ENCODE measurements at places on chromosomes 2 and 18.

DNA sequence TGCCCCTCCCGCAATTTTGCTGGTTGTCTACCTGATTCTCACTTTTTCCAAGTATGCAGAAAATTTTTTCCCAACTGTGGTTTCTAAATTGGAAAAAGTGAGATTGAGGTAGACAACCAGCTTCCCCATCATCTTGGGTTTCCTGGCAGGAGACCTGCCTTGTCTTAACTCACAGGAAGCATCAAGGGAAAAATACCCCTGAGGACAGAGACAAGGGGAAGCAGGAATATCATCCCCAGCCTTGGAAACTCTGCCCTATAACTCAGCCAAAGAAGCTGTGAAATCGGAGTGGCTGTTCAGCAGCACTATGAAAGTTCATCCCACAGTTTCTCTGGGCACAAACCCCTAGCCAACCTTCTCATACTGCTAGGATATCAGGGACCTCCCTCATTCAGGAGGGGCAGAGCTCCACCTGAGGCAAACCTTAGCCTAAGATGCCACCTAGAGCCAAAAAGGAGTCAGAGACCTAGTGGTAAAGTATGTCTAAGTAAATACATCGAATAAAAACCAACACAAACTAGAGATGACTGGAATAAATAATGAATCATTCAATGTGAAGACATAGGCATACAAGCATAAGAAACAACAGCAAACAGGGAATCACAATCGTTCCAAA, 68.2 kb downstream of the ZSWIM2 start:
- no peak for DNase-seq

- peak; percentile 50 for DNase-seq
These were observed 47.0 kb upstream of the TTC39C start for GRCh38 chr18:23967321-23968089.

DNA sequence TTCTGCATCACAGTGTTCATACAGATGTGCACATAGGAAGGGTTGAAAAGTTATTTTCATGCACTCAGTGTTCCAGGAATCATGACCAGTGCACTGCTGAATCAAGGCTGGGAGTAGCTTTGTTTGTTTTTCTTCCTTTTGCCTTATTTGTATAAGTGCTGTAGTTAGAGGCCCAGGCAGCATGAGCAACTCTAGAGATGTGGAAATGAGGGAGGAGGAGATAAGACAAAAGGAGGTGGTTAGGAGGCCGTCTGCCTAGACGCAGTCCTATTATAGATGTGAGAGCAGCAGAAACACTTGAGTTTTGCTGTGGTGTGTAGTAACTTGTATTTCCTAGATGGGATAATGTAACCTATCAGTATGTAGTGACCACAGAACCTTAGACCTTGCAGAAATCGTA, 264.3 kb upstream of the RASGRP3 start:
- DNase-seq: no peak

GRCh38 chr2:3857576-3857975, 154.2 kb downstream of the DCDC2C start:
- DNase-seq: no peak

- DNase-seq: no peak
These were observed 34.3 kb downstream of the FANCL start for GRCh38 chr2:58206785-58207184.

DNA sequence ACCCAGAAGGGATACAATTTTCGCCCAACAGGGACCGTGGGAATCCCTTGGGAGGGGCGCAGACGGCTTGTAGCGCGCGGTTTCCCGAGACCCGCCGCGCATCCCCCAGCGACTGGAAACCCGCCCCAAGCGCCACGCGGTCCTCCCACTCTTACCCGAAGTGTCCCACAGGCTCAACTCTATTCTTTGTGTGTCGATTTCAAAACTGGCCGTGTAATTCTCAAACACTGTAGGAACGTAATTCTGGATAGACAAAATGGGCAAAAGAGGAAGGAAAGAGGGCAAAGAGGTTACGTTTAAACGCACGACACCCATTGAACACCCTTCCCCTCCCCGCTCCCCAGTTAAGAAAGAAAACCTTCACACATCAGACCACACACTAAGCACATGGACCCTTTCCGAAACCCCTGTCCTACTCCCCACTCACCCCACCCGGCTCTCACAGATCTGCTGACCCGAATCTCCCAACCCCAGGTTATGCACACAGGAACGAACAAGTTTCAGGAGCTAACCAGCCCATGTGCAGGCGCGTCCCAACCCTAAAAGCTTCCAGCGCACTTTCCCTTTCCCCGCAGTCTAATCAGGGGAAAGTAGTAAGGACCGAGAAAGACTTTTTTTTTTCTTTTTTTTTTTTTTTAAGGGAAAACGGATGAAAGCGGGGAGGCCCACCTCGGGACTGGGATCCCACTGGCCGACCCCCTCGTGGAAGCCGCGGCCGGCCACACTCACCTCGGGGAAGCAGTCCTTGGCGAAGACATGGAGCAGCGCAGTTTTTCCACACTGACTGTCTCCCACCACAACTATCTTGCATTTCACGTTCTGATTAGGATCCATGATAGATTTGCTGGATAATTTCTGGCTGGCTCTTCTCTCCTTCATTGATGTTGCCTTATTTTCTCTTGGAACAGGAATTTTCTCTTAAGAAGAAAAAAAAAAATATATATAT, 655 bp downstream of the RND3 start:
- DNase-seq: no peak

DNA sequence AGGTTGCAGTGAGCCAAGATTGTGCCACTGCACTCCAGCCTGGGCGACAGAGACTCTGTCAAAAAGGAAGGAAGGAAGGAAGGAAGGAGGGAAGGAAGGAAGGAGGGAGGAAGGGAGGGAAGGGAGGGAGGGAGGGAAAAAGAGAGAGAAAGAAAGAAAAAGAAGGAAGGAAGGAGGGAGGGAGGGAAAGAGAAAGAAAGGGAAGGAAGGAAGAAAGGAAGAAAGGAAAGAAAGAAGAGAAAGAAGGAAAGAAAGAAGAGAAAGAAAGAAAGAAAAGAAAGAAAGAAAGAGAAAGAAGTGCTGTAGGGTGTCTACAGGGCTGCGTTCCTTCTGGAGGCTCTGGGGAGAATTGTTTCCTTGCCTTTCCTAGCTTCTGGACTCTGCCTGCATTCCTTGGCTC, 22.5 kb upstream of the RAB11FIP5 start:
- DNase-seq: no peak

DNA sequence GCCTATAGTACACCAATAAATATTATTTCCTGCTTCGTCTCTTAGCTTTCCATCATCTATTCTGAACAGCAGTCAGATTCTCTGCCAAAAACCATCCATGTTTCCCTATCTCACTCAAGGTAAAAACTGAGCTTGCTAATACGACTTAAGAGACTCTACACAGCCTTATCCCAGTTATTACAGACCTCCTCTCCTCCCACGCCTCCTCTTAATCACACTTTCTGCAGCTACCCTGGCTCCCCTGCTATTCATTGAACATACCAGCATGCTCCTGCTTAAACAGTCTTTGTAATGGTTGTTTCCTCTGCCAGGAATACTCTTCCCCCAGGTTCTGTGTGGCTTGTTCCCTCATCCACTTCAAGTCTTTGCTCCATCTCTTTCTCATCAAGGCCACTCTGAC, 81.5 kb downstream of the PDE1A start:
- no peak for DNase-seq

DNA sequence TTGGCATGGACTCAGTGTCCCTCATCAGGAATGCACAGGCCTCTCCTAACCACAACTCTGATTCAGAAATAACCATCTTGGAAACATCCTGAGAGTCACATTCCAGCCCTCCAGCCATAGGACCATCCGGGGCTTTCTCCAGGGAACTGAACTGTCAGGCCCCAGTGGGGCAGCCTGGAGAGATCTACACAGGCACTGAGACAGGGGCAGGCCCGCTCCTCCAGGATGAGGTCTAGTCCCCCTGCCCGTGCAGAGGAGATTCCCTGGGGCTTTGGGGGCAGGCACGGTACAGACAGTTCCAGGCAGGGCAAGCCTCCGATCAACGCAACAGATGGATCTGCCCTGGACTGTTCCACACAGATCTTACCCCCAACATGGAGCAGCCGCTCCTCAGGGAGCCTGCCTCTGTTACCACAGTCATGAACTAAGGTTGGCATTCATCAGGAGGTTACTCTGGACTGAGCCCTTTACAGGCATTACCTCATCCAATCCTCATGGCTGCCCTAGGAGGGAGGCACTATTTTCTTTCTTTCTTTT, 12.0 kb downstream of the KCNK3 start:
- DNase-seq: no peak

DNA sequence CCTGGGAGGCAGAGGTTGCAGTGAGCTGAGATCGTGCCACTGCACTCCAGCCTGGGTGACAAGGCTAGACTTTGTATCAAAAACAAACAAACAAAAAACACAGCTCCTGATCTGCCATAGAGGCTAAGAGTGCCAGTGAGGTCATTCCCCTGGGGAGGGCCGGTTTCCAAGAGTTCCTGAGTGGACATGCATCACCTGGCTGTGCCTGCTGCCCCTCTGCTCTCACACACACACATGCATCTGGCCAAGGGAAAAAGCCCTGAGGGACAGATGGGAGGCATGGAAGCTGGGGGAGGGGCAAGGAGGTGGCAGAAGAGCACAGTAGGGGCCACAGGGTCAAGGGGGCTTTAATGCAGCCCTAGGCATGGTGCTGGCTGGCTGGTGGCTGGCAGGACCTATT, 60.4 kb downstream of the ZBTB7C start:
- no peak for DNase-seq

- DNase-seq: no peak
These were observed 36.1 kb upstream of the ANKRD62 start for GRCh38 chr18:12057419-12058039.

- DNase-seq: no peak
These were observed at the start of gene COL6A3 for GRCh38 chr2:237413777-237414661. COL6A3 (minus strand) TSS chr2:237414164; CDS start chr2:237396817, 17,347 bp downstream.

- DNase-seq: no peak
These were observed 167.1 kb downstream of the ESCO1 start for GRCh38 chr18:21433436-21433835.

- DNase-seq: peak; percentile 13
These were observed 31.4 kb upstream of the CHN1 start for GRCh38 chr2:175036582-175037018.

- no peak for DNase-seq
These were observed 1.8 kb upstream of the LYPD6B start for GRCh38 chr2:149036507-149037293.

- peak; percentile 18 for DNase-seq
These were observed 8.6 kb upstream of the ABCB11 start for GRCh38 chr2:169039702-169040101.

GRCh38 chr18:50162486-50163304, 32.3 kb downstream of the MYO5B start:
- DNase-seq: no peak

- no peak for DNase-seq
These were observed 292.6 kb downstream of the TGIF1 start for GRCh38 chr18:3742541-3742940.

DNA sequence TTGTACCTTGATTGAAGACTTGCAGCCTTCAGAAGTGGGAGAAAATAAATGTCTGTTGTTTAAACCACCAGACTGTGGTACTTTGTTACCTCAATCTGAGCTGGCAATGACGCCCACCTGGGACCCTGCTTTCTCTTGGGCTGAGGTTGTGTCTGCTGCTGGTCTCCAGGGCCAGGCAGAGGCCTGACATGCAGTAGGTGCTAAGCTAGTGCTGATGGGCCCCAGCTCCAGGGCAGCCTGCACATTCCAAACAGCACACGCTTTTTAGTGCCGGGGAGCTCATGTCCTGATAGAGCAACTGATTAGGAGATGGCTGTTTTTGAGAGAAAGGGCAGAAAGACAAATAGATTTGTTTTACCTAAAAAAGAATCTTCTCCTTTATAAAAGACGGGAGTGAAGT, 664.0 kb upstream of the HS6ST1 start:
- no peak for DNase-seq

DNA sequence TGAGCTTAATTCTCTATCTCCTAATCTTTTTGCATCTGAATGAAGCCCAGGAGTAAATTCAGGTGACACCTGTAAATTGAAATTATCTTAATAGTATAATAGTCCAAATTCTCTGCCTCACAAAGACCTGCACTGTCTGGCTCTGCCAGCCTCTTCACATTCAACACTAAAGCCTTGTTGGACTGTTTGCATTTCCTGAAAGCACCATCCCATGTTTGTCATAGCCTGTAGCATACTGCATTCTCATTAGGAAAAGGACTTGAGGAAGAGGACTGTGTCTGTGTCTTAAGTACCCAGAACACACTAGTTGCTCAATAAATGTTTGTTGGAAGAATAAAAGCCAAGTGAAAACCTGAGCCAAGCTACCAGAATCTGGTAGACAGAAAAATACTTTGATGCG, 42.9 kb upstream of the GRHL1 start:
- no peak for DNase-seq

GRCh38 chr2:71471276-71471675, 17.9 kb downstream of the DYSF start:
- no peak for DNase-seq

- DNase-seq: no peak
These were observed 226.0 kb upstream of the NETO1 start for GRCh38 chr18:73093687-73094250.

- no peak for DNase-seq
These were observed 779.4 kb upstream of the FSHR start for GRCh38 chr2:49933711-49934110.

DNA sequence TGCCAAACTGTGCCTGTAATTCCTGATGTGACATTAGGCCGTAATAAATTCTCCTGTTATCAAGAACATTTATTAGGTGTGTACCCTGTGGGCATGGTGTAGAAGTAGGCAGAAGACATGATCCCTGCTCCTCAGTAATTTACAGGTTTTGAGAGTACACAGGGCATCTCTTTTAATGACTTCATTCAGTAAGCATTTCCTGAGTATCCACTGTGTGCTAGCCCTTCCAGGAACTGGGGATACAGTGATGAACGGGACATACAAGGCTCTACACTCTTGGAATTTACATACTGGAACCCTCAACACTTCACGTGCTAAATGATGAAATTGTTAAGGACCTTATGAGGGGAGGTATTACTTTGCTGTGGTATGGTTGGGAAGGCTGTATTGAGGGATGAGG, 30.2 kb downstream of the DIS3L2 start:
- no peak for DNase-seq

DNA sequence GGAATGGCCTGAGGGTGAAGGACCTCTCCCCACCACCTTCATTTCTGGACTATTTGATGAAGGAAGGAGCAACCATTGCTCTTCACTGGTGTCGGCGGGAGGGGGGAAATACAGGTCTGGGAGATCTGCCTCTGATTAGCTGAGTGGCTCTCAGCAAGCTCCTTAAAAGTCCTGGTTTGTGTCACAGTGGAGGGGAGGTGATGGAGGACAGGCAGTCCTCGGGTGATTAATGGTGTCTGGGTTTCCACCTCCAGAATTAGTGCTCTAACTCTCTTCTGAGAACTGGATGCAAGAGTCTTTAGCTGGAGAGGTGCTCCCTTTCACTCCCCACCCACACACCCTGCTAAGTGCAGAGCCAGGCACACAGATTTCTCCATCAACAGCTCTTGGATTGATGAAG, 83.2 kb downstream of the TTC32 start:
- DNase-seq: no peak

GRCh38 chr2:181196401-181196800, 216.0 kb downstream of the UBE2E3 start:
- no peak for DNase-seq

Measured in hematopoietic multipotent progenitor cell (in vitro differentiated cells).